ENCODE measurements at places on chromosomes 3 and 15.
A peak's percentile ranks its signal among the peaks of the same experiment; 100 is the strongest.

- no peak for DNase-seq
Observed at GRCh38 chr3:185657691-185658503, 71.8 kb downstream of the SENP2 start.

DNA sequence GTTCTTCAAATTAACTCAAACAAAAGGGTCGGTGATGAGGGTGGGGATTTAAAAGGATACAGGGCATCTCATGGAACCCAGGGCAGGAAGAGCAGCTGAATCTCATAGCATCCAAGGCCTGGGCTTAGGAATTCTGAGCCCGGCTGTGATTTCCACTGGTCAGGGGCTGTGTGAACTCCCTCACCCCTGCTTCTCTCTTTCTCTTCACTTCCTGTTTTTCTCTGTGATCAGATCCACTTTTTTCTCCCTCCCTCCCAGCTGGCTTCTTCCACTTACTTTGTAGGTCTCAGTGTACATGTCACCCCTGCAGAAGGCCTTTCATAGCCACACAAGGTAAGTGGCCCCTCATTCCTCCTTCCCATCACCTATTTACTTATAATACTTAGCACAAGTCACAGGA is 68.2 kb upstream of the CORO2B start:
- no peak for DNase-seq

- no peak for DNase-seq
Observed at GRCh38 chr15:40096094-40096891, 12.4 kb downstream of the BMF start.

GRCh38 chr3:193593668-193594030 is 641 bp downstream of the OPA1 start:
- DNase-seq: peak; percentile 73

GRCh38 chr15:40427188-40427587 is 13.6 kb upstream of the BAHD1 start:
- DNase-seq: no peak

DNA sequence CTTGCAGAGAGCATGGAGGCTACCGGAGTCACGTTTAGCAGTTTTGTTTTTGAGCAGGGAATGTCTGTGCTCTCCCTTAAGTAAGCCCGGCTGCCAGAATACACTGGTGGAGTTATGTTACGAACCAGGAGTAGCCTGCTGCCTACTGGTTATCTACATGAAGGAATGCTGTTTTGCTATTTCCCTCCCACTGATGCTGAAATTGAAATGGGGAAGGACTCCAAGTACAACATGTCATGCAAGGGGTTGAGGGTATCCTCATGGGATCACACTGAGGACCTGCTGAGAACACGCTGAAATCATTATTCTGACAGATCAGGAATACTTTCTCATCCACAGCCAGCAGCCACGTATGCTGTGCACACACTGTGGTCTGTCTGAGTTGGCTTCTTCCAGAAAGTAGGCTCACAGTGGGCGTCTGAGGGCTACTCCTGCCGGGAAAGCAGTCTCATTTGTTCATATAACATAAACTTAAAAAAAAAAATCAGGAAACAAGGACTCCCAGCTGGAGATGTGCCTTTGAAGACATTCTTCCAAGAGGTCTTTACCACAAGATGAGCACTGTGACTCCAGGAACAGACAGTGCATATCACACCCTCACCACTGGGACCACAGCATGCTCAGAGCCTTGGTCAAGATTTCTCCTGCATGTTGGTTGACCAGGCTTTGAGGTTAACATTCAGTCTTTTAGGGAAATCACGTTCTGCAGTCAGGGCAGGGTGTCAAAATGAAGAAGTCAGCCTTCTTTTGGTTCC is 300.4 kb upstream of the RASGRP1 start:
- no peak for DNase-seq

GRCh38 chr15:66157507-66157906 is 96.0 kb downstream of the MEGF11 start:
- no peak for DNase-seq

- no peak for DNase-seq
Observed at GRCh38 chr3:158127250-158128219, 17.6 kb downstream of the RSRC1 start.

DNA sequence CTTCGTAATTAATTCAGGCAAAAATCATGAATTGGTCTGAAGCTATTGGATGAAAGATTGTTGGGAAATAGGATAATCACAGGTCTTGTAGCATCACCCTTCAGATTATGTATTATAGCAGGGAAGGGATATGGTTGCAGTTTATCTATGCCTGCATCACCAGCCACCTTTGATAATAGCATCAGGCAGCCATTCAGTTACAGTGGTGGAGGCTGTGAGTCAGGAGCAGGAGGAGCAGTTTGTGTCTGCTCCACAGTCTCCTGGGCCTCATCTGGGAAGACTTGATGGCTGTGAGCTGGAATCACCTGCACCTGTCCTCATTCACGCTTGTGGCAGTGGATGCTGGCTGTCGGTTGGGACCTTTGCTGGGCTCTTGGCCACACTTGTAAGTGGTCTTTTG is 104.3 kb upstream of the PLXNA1 start:
- no peak for DNase-seq

DNA sequence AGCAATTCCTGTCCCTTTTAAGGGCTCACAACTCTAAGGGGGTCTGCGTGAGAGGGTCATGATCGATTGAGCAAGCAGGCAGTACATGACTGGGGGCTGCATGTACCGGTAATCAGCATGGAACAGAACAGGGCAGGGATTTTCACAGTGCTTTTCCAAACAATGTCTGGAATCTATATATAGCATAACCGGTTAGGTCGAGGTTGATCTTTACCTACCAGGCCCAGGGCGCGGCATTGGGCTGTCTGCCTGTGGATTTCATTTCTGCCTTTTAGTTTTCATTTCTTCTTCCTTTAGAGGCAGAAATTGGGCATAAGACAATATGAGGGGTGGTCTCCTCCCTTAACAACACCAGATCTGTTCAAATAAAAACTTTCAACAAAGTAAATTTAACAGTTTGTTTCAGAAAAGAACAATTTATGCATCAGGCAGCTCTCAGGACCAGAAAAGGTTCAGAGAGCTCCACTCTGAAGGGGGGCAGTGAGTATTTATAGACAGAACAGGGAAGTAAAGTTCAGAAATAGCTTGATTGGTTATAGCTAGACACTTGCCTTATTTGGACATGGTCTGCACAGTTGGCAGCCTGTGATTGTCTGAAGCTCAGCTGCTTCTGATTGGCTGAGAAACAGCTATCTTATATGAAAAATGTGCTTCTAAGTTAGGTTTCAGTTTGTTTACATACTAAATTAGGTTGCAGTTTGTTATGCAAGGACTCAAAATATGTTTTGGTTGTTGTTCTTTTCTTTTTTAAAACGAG is 17.2 kb upstream of the B4GALT4 start:
- no peak for DNase-seq

GRCh38 chr15:50365570-50365969 is 10.6 kb upstream of the GABPB1 start:
- no peak for DNase-seq

- DNase-seq: no peak
Observed at GRCh38 chr3:177126015-177126773, 71.1 kb downstream of the TBL1XR1 start.

GRCh38 chr3:36876181-36876936 is 68.5 kb downstream of the TRANK1 start:
- DNase-seq: peak; percentile 26

DNA sequence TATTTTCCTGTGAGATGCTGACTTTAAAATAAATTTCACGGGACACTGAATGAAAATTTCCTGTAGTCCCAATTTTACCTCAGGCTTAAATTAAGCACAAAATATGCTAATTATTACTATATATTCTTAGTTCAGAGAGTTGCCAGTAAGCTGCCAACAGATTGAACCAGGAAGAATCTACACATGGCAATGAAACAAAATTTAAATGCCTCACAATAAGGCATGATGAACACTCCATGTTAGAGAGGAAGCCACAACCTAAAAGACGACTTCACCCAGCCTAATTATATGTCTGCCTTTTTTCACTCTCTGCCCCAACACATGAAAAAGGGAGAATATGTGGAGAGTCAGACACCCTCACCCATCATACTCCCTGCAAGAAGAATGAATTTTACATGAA is 39.7 kb downstream of the DNAAF4 start:
- no peak for DNase-seq

GRCh38 chr3:169667166-169668071 is 3.9 kb upstream of the MECOM start:
- no peak for DNase-seq

GRCh38 chr3:113275929-113276750 is 64.8 kb downstream of the BOC start:
- no peak for DNase-seq

DNA sequence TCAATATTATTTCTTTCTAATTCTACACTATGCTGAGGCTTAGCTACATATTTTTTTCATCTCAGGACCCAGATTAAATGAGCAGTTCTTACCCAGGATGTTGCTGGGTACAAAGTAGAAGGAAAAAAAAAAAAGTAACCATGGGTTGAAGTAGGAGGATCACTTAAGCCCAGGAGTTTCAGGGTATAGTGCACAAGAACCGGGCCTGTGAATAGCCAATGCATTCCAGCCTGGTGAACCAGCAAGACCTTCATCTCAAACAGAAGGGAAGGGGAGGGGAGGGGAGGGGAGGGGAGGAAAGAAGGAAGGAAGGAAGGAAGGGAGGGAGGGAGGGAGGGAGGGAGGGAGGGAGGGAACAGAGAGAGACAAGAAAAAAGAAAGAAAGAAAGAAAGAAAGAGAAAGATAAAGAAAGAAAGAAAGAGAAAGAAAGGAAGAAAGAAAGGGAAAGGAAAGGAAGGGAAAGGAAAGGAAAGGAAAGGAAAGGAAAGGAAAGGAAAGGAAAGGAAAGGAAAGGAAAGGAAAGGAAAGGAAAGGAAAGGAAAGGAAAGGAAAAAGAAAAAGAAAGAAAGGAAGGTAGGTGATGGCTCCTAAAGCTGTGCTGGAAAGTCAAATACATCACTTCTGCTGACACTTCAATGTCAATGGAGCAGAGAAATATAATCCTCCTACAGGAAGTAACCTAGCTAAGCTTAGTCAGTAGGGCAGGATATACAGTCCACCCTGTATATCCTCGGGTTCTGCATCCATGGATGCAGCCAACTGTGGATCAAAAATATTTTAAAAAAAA is 206.8 kb upstream of the TGFBR2 start:
- DNase-seq: no peak

GRCh38 chr3:61662861-61663260 is 101.5 kb downstream of the PTPRG start:
- DNase-seq: no peak

DNA sequence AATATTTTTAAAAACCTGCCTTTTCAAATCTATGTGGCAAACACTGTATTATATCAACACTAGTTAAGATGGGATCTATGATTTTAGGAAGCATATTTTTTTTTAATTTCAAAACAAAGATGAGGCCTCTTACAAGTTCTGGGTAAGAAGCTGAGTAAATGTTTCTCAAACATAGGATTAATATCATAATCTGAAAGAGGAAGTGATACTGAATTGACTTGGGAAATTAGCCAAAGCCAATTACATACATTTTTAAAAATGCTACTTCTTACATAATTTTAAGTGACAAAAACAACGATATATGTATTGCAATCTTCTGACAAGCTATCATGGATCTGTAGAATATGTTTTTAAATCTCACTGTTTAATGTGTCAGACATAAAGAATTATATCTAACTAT is 135.1 kb upstream of the UBP1 start:
- no peak for DNase-seq

DNA sequence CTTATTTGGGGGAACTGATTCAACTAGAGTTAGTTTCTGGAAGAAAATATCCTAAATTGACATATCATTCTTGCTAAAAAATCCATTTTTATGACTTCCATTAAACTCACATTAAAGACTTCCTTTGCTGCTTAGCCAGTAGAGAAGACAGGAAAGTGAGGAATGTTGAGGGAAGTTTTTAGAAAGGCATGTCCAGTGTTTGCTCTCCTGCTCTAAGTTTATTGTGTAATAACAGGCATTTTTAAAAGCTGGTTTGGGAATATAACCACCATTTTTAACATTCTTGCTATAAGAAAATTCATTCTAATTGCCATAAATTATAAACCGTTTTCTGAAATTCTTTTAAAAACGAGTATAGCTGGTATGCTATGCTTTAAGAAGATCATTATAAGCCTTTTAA is 428.0 kb downstream of the RAP2B start:
- DNase-seq: no peak

DNA sequence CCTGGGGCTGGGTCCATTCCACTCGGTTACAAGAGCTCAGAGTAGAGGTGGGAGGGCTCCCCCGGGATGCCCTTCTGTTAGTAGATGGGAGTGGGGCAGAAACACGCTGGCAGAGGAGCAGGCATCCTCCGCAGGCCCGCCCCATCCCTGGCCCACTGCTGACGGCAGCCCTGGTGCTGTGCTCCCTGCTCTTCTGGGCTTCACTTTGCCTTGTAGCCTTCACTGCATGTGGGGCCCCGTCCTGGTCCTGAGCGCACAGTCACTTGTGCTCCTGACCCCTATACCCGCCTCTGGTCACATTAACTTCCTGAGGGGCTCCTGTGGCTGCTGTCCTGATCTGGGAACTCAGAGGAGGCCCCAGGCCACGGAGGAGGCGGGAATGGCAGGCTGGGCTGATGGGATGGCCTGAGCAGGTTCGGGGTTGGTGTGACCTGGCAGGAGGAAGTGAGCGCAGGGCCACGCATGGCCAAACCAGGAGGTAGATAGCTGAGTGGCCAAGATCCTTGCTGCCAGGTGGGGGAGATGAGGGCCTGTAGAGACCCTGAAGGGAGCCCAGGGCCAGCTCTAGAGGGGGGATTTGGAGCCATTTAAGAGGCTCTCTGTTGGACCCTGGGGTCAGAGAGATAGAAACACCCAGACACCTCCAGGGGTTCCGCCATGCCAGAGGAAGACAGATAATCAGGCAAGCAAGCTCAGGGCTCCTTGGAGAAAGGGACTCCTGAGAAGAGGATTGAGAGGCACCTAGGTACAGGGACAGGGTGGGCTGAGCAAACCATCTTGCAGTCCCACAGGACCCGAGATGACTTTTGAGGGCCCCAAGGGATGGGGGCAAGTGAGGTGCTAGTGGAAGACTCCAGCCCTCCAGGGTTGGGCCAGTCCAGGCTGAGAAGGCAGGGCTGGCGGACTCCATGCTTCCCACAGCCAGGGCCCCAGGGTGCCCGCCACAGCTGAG is 92.2 kb upstream of the PRR23E start:
- DNase-seq: no peak

DNA sequence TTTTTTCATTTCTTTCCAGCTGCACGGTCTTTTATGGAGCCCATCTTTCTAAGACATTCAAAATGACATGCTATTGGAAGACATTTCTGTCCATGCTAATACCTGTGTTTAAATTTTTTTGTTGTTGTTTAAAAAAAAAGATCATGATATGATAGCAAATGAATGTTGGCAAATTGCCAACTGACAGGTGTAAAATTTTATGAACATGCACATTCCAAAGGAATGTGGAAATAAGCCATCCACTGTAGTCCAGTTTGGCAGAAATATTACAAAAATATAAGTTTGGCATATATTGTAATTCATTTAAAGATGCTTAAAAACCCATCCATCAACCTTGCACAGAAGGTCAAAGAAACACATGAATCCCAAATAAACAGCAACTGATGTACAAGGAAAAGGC is 75.6 kb upstream of the WNT5A start:
- no peak for DNase-seq

- no peak for DNase-seq
Observed at GRCh38 chr3:94137377-94137776, 74.5 kb downstream of the NSUN3 start.

- peak; percentile 86 for DNase-seq
Observed at GRCh38 chr3:13091898-13092611, 18.8 kb upstream of the IQSEC1 start.

- DNase-seq: peak; percentile 87
Observed at GRCh38 chr3:159988617-159989271, at the start of gene IL12A. IL12A (plus strand) TSS chr3:159988835.
